T-helper 17 cell (primary cell): ENCODE measurements at places on chromosomes 7 and 10.

DNA sequence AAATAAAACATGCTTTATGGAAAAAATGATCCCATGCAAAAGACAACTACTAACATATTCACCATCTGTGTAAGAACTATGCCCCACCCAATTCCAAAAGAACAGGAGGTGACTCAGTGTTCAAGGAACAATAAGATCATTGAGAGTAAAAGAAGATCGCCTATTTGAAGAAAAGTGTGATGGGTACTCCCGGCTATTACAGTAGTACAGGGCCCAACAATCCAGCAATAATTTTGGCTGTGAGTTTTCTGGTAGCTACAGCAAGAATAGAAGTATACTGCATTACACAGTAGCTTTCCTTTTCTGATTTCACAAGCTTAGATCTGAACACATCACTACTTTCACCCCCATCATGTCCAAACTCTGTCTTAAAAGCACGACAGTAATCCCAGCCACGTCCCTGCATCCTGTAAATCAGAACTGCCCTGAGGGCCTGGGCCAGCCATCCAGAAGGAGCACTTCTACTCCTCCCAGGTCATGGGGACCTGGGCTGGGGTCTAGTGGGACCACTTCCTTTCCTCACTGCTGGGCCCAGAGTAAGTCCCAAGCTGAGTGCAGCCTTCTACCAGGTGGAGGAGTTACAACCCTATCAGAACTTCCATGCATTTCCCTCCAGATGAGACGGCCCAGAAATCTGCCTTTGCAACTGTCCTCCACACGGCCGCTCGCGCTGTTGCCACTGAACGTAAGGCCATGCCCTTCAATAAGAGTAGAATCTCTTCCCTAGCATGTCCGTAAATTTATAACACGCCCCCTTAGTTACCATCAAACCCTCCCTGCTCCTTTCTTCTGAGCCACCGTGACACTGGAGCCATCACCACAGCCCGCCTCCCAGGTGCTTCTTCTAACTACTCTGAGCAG lies 7.9 kb downstream of the ESYT2 start:
- H3K4me3 ChIP-seq: peak overlapping the region; percentile 85
- DNase-seq: no peak
- no peaks in the 10 kb centered on the region for H3K36me3 ChIP-seq
- H3K4me1 ChIP-seq: peaks cover 63% of the 10 kb centered on the region
- H3K27ac ChIP-seq: peak overlapping the region; percentile 100

GRCh38 chr7:52685333-52685732 lies 350.1 kb upstream of the POM121L12 start:
- no peak overlapping the region for H3K27ac ChIP-seq
- no peak for DNase-seq
- no peaks in the 10 kb centered on the region for H3K27me3 ChIP-seq
- no peaks in the 10 kb centered on the region for H3K4me1 ChIP-seq
- no peaks in the 10 kb centered on the region for H3K36me3 ChIP-seq

GRCh38 chr10:63700631-63701156 lies 179.5 kb downstream of the REEP3 start:
- no peaks in the 10 kb centered on the region for H3K36me3 ChIP-seq
- H3K27ac ChIP-seq: no peak overlapping the region
- no peak for DNase-seq
- peaks cover 13% of the 10 kb centered on the region for H3K27me3 ChIP-seq
- H3K4me1 ChIP-seq: peaks cover 11% of the 10 kb centered on the region

- DNase-seq: no peak
- H3K4me3 ChIP-seq: no peak overlapping the region
- no peaks in the 10 kb centered on the region for H3K36me3 ChIP-seq
Measured at GRCh38 chr10:106179430-106179829, 985.1 kb downstream of the SORCS1 start.

GRCh38 chr10:61796785-61797184 lies 104.7 kb upstream of the ARID5B start:
- no peaks in the 10 kb centered on the region for H3K4me1 ChIP-seq
- no peaks in the 10 kb centered on the region for H3K27me3 ChIP-seq
- H3K27ac ChIP-seq: no peak overlapping the region
- H3K36me3 ChIP-seq: no peaks in the 10 kb centered on the region

- H3K27ac ChIP-seq: no peak overlapping the region
- DNase-seq: no peak
- peaks cover 31% of the 10 kb centered on the region for H3K27me3 ChIP-seq
- no peak overlapping the region for H3K4me3 ChIP-seq
- H3K36me3 ChIP-seq: no peaks in the 10 kb centered on the region
Measured at GRCh38 chr7:15682751-15683245, 3.7 kb downstream of the MEOX2 start.
